ENCODE measurements at places on chromosomes 11 and 22.
A peak's percentile ranks its signal among the peaks of the same experiment; 100 is the strongest.

DNA sequence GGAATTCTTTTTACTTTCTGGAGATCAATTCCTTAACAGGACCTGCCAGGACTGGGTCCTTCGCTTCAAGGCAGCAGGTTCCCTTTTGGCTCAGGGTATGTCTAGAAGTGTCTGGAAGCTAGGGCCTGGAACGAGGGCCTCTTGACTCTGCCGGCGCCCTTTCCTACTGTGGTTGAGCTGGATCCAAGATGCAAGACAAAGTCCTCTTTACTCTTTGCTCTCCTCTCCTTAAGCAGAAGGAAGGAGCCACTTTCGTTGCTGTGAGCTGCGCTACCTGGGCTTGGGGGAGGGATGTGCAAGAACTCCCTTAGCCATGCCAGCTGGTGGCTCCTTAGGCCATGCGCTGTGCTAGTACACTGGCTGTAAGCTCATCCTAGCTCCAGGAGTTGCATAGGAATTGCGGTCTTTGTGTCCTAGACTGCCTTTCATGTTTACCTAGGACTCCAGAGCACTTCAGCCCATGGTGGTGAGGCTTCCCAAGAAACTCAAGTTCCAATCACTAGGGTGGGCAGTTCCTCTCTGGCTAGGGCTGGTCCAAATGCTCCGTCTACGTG, 18.1 kb downstream of the GLB1L2 start:
- DNase-seq: no peak

DNA sequence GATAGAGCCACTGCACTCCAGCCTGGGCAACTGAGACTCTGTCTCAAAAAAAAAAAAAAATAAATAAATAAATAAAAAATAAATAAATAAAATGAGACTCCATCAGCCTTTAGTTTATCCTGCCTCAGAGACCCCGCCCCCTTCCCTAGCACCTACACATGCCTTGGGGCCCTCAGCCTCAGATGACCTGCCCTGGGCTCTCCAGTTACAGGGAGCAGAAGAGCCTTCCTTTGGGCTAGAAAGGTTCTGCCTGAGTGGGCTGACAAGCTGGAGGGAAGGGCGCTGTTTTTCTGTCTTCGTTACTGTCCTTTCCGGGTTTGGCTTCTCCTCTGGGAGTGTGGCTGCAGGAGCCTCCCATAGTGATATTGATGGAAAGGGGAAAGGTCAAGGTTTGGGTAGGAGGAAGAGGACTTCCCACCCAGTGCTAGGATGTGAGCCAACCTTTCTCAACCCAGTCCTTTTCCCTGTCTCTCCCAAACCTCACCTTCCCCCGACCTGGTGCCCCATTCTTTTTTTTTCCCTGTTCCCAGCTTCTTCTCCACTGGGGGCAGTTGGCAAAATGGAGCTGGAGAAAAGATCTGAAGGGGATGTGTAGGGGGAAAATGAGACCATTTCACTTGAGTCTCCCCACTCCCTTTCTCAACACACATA, 1.5 kb upstream of the SF3B2 start:
- no peak for DNase-seq

GRCh38 chr11:68436985-68437926, 23.3 kb upstream of the PPP6R3 start:
- DNase-seq: no peak

- DNase-seq: no peak
These were observed 82.9 kb upstream of the THY1 start for GRCh38 chr11:119505861-119506260.

GRCh38 chr11:614623-615503, 887 bp downstream of the IRF7 start:
- no peak for DNase-seq

- DNase-seq: no peak
These were observed 7.2 kb downstream of the IRAG1 start for GRCh38 chr11:10686311-10686710.

GRCh38 chr11:70612459-70613141, 214.3 kb downstream of the CTTN start:
- DNase-seq: no peak

GRCh38 chr11:70155386-70155785, 47.7 kb upstream of the FADD start:
- DNase-seq: no peak

GRCh38 chr11:73001615-73002014, 140.5 kb downstream of the FCHSD2 start:
- no peak for DNase-seq

DNA sequence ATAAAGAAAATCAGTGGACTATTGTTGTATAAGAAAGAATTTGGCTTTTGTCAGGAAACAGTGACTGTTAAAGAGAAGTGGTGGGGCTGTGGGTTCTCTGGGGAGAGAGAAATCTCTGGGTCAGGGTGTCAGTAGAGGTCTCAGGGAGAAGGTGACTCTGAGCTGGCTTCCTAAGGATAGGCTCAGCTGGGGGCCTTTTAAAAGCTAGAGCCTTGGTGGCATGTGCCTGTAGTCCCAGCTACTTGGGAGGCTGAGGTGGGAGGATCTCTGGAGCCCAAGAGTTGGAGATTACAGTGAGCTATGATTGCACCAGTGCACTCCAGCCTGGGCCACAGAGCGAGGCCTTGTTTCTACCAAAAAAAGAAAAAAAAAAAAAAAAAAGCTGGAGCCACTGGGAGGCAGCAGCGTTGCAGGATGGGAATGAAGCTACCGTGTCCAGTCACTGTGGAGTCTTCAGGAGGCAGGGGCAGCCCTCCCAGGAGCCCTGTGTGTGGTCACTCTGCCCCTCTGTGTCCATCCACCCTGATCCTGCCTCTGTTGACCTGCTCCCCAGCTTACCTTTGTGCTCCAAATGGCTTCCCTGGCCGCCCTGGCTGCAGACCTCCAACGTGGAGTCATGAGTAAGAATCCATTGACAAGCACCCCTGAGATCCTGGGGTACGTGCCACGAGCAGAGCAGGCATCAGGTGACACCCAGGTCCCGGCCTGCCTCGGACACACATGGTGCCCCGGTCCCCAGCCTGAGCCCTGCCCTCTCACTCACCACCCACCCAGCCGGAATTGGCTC, 5.4 kb upstream of the MIF start:
- no peak for DNase-seq

DNA sequence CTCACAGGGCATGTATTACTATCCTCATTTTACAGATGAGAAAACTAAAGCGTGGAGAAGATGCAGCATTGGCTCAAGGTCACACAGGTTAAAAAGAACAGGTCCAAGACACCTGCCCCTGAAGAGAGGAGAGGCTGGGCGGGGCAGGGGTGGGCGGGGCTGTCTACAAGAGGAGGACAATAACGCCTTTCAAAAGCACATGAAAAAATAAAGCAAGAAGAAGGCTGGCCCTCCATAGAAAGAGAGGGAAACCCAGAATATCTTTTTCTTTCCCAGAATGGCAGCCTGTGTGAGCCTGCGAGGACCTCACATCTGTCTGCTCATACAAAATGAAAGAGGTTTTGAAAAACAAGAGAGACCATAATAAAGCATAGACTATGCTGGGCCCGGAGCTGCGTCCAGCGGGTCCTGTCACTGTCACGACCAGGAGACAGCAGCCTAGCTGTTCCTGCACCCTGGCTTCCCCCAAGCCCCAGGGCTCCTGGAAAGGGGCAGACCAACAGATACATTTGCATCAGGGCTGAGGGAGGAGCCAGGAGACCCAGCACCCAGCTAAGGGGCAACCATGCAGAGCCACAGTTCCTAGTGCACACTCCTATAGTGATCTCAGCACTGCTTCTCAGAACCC, 61.6 kb downstream of the DSCAML1 start:
- DNase-seq: no peak

DNA sequence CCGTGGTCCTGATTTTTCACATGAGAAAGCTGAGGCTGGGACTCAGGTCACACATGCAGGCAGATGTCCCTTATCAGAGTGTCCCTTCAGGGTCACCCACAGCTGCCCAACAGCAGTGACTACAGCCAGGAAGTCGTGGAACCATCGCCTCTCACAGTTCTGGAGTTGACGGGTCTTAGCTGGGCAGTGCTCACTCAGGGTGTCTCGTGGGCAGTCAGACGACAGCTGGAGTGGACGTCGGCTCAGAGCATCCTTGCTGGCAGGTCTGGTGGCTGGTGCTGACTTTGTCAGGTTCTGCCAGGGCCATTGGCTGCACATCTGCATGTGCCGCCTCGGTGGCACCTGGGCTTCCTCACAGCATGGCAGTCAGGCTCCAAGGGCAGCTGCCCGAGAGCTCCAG, 35.6 kb upstream of the TH start:
- no peak for DNase-seq

- no peak for DNase-seq
These were observed 31.8 kb downstream of the CAPN1 start for GRCh38 chr11:65213322-65214211.

GRCh38 chr11:3202305-3202704, 16.3 kb downstream of the MRGPRG start:
- DNase-seq: no peak

- no peak for DNase-seq
These were observed 4.2 kb downstream of the C11orf91 start for GRCh38 chr11:33696411-33696810.

DNA sequence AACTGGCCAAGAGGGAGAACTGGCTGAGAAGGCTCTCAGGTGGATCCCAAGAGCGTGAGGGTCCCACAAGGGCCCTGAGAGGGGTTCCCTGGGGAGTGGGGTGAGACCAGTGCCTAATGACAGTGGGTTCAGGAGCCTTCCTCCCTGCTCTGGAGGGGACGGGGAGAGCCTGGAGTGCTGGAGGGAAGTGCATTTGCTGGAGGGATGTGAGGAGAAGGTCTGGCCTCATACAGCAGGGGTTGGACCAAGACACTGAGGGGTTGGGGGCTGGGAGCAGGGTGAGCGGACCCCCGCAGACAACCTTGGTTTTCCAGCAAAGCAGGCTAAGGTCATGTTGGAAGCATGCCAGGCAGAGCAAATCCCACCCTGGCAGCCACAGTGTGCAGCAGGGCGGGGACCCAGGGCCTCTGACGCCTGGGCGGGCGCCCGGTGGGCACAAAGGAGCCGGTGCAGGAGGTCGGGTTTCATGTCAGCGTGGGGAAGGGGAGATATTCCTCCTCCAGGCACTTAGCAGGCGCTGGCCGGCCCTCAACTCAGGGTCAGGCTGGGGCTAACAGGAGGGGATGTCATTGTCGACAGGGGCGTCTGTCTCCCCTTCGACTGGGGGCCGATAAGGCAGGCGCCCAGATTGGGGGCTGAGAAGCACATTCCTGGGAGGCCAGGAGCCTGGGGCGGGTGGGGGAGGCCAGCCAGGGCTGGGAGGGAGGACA, 3.1 kb upstream of the DERL3 start:
- DNase-seq: no peak

GRCh38 chr11:59556917-59557348, 45.6 kb downstream of the OR4D9 start:
- no peak for DNase-seq

DNA sequence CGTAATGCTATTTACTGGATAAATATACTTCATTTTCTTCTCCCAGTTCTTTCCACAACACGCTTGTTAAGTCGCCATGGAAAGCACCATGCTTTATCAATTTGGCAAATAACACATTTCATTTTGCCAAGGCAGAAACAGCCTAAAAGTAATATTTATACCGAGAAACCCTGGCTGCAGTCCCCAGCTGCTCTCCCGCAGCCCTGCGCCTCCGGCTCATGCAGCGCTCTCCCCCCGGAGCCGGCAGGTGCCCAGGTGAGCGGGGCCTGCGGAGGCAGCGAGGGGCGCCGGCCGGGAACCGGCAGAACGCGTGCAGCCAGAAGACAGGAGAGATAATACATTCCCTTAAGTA, 681 bp upstream of the ARHGEF12 start:
- no peak for DNase-seq

GRCh38 chr11:35641171-35641897, 21.2 kb upstream of the TRIM44 start:
- no peak for DNase-seq

- no peak for DNase-seq
These were observed 21.9 kb upstream of the CACNG2 start for GRCh38 chr22:36725366-36726006.

- peak; percentile 88 for DNase-seq
These were observed 87.8 kb upstream of the VPREB1 start for GRCh38 chr22:22156716-22157347.

DNA sequence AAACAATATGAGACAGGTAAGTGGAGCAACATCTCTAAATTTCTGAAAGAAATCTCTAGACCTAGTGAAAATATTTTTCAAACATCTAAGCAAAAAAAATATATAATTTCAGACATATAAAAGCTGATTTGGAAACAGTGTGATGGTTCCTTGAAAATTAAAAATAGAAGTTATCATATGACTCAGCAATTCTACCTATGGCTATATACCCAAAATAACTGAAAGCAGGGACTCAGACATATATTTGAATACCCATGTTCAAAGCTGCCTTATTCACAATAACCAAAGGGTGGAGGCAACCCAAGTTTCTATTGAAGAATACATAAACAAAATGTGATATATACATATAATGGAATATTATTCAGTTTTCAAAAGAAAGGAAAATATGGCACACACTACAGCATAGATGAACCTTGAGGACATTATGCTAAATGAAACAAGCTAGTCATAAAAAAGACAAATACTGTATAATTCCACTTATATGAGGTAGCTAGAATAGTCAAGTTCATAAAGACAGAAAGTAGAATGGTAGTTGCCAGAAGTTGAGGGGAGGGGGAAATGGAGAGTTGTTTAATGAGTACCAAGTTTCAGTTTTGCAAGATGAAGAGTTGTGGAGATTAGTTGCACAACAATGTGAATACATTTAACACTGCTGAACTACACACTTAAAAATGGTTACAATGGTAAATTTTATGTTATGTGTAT, 300.4 kb downstream of the TTC28 start:
- no peak for DNase-seq

DNA sequence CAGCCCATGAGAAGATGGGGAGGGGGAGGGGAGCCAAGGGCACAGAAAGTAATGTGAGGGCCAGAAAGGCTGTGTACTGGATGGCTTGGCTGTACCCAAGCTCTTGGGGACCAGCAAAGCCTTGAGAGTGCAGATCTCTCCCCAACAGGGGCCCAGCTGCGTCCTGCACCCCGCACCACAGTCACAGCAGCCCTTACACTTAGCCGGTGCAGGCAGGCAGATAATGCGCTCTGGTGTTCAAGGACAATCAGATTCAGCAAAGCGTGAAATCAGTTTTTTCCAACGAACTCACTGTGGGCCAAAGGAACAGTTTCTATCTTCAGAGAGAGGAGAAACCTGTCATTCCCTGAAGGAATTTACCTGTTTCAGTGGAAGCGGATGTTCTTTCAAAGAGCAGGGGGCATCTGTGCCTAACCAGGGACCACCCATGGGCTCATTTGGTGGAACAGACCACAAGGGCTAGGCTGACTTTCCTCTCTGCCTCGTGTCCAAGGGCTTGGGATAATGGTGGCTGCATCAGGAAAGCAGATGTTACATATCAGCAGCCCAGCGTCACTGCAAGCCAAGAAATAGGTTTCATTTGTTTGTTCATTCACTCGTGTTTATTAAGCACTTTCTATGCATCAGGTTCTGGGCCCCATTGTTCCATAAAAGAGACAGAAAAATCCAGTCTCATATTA, 81.2 kb upstream of the SPON1 start:
- no peak for DNase-seq

- no peak for DNase-seq
These were observed 21.9 kb downstream of the OTOG start for GRCh38 chr11:17568944-17569343.

GRCh38 chr11:7278314-7278917, 26.7 kb downstream of the SYT9 start:
- DNase-seq: peak; percentile 27
